Upper lobe of right lung (tissue), 1 donor: ENCODE measurements at places on chromosomes 6 and 20.

GRCh38 chr6:43729537-43729936 is 40.5 kb upstream of the VEGFA start:
- DNase-seq: peak; percentile 6

- DNase-seq: peak; percentile 82
Measured at GRCh38 chr6:11172501-11173327, 59.8 kb downstream of the NEDD9 start.

- no peak for DNase-seq
Measured at GRCh38 chr6:8085053-8085511, 17.3 kb downstream of the EEF1E1 start.

DNA sequence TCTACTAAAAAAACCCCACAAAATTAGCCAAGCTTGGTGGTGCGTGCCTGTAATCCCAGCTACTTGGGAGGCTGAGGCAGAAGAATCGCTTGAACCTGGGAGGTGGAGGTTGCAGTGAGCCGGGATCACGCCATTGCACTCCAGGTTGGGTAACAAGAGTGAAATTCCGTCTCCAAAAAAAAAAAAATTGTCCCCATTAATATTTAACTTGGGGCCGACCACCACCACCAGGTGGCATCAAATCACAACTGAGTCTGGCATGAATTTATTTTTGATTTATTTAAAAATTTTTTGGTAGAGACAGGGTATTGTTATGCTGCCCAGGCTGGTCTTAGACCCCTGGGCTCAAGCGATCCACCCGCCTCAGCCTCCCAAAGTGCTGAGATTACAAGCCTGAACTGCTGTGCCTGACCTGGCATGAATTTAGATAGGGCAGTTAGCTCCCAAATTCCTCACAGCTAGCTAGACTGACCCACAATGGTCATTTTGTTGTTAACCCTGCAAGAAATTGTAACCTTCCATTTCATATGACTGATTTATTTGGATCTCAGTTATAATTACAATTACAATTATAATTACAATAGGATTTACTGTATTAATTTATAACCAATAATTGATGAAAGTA is 17.1 kb upstream of the BEND3 start:
- no peak for DNase-seq

- DNase-seq: no peak
Measured at GRCh38 chr20:58452667-58453255, 62.4 kb downstream of the APCDD1L start.

DNA sequence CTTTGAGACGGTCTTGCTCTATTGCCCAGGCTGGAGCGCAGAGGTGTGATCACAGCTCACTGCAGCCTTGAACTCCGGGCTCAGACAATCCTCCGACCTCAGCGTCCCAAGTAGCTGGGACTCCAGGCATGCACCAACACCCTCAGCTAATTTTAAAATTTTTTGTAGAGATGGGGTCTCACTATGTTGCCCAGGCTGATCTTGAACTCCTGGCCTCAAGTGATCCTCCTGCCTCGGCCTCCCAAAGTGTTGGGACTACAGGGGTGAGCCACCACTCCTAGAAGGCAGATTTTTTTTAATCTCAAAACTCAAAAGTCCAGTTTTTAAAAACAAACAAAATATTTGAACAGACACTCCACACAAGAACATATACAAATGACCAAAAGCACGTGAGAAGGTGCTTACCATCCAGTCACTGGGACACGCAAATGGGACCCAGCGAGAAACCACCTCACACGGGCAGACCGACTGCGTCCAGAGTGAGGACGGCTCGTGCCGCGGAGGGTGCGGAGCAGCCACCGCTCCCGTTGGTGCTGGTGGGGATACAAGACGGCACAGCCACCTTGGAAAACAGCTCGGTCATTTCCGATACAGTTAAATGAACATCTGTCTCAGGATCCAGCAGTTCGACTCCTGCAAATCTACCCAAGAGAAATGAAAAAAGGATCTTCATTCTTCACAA is 8.5 kb upstream of the HELZ2 start:
- no peak for DNase-seq

DNA sequence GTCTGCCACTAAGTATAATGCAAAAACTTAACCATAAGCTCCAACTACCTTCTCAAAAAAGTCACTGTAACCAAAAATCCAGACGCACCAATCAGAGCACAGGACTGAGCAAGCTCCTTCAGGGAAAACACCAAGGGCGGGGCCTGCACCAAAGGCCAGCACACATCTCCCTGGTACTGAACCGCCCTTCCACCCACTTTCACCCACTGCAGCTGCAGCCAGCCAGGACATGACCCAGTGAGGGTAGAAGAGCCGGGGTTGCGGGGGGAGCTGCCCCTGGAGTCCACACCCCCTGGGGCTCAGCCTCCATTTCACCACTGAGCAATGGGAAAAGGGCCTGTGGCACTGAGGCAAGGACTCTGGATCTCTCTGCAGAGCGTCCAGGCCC is 54.3 kb downstream of the TAF4 start:
- no peak for DNase-seq
